ENCODE measurements at places on chromosomes 16 and 17.

DNA sequence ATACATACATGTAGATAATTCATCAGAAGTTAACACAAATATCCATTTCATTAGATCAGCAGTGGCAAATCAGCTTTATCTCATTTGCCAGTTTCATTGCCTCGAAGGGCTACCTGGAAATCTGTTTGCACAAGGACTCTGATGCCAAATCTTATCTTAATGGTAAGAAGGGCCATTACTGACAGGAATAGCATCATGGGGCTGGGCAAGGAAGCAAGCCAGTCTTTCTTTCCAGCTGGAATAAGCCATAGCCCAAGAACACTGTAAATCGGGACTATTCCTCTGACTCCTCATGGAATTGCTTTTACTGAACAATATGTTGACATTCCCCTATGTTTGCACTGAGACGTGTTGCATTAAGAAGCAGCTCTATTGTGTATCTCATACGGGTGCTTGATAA is 101.4 kb upstream of the CLEC3A start:
- no peak for DNase-seq

DNA sequence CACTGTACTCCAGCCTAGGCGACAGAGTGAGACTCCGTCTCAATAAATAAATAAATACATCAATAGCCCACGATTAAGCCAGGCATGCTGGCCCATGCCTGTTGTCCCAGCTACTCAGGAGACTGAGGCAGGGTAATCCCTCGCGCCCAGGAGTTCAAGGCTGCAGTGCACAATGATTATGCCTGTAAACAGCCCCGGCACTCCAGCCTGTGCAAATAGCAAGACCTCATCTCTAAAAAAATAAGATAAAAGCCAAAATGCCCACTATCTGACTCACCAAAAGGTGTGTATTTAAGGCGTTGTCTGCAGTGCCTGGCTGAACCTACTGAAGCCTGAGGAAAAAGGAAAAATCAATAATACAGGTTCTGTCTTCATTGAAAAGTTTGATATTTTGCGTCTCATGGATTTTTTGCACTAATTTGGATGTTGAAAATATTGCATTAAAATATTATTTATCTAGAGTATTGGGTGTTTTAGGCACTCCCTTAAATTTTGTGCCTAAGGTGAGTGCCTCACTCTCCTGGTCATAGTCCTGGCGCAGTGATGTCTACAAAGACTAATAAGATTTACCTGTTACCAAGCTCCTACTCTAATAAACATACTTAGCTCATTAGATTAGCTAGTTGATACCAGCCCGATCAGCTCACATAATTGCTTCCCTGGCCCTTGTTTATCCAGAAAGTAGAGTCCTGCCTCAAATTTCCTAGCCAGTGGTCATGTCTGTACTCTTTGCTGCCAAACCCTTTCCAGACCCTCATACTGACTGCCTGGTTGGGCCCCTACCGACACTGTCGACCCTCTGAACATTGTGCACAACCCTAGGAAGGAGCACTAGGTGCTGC is 24.7 kb upstream of the TOB1 start:
- DNase-seq, result no peak

DNA sequence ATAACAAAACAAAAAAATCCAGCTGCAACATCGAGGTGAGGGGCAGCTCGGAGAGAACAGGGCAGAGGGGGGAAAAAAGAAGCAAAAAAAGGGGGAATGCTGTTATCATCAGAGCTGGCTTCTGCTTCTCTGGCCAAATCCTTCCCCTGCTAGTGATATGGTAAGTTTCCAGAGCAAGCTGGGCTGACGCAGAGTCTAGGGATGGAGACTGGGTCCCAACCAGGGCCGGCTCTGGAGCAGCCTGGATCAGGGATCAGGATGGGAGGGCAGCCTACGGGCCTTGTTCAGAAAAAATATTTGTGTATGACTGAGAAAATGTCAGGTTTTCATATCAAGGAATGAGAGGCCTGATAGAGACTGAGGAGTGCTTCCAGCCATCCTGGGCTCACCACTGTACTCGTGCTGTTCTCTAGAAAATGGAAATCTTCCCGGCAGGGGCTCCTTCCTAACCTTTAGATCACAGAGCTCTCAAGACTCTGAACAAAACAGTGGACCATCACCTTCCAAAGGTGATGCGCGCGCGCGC is 726 bp upstream of the C1QTNF1 start:
- no peak for DNase-seq

GRCh38 chr16:2223942-2224486 is 623 bp downstream of the E4F1 start:
- peak; percentile 49 for DNase-seq

DNA sequence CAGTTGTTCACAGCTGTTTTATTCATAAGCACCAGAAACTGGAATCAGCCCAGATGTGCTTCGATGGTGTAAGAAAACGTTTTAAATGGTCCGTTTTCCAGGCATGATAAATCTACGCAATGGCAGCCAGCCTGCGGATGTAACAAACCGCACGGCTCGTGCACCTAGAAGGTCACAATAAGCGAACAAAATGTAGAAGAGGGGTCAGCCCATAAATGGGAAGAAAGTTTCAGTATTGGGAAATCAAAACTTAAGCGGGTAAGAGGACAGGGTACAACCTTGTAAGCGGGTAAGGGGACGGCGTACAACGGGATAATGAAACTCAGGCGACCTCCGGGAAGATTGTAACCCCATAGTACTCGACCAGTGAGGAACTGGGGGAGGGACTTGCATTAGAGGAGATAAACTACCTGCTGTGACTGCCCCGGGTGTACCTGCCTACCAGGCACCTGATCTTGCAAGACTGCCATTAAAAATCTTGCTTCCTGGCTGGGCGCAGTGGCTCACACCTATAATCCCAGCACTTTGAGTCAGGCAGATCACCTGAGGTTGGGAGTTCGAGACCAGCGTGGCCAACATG is 66.6 kb downstream of the ANKRD11 start:
- DNase-seq, result no peak

DNA sequence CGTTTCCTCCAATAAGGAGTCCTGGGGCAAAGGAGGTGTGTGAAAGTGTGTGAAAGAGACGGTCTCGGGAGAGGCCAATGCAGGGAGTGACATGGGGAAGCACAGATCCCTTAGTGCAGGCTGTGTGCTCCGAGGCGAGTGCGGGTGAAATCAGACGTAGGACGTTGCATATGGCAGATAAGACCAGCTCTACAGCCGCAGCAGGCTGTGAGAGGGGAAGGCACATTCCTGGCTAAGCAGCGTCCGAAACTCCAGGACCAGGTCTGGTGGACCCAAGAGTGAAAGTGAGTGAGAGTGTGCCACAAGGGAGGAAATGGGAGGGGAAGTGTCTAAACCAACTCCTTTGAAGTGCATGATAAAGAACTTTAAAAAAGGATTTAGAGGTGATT is 11.3 kb downstream of the POLR3K start:
- no peak for DNase-seq

- no peak for DNase-seq
Observed at GRCh38 chr17:48059125-48059668, 11.0 kb downstream of the NFE2L1 start.

- no peak for DNase-seq
Observed at GRCh38 chr16:13236308-13236707, 334.9 kb downstream of the SHISA9 start.

DNA sequence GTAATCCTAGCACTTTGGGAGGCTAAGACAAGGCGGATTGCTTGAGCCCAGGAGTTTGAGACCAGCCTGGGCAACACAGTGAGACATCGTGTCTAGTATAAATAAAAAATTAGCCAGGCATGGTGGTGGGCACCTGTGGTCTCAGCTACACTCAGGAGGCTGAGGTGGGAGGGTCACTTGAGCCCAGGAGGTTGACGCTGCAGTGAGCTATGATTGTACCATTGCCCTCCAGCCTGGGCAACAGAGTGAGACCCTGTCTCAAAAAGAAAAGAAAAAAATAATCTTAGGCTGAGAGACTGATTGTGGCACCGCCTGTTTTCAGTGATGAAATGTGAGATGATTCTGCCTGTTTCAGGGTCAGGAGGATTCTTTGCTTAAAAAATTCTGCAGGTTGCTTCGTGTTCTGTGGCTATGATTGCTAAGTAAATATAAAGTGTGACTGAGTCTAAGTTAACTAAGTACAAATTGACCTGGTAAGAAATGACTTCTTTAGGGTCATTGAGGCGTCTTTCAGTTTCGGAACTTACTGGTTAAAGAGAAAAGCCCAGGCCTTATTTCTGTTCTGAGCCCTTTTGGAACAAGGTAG is 128.3 kb downstream of the SOCS1 start:
- DNase-seq, result no peak

GRCh38 chr16:28063591-28064061 is at the start of gene GSG1L:
GSG1L (minus strand) TSS chr16:28063714; CDS start chr16:28063424, 290 bp downstream.
- DNase-seq, result no peak

All from SK-MEL-5 (cell line).